Vagina (tissue), 2 donors: ENCODE measurements at places on chromosomes 6 and 20. TPM values are rescaled to one million over a fixed set of nuclear protein-coding genes. Genes with fewer than 3 reads are reported as not detected.
A peak's percentile ranks its signal among the peaks of the same experiment; 100 is the strongest.

The RWDD1 gene
- 37.8 TPM for total RNA-seq

DNA sequence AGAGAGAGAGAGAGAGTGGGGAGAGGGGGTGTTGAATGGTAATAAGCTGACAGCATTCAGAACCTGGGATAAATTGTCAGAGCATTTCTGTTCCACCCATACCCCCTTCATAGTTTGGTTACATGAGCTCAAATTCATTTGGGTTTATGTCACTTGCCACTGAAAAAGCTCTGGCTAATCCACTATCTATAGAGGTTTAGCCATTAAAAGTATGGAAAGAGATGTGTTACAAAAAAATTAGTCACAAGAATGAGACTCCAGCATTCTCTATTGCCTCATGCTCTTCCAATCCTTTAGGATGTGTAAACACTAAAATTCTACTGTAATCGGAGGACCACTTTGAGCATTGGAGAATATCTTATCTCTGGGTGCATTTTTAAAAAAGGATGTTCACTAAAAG is 297.6 kb upstream of the TCF21 start:
- no peaks in the 10 kb centered on the region for H3K27me3 ChIP-seq
- no peak overlapping the region for H3K4me3 ChIP-seq

DNA sequence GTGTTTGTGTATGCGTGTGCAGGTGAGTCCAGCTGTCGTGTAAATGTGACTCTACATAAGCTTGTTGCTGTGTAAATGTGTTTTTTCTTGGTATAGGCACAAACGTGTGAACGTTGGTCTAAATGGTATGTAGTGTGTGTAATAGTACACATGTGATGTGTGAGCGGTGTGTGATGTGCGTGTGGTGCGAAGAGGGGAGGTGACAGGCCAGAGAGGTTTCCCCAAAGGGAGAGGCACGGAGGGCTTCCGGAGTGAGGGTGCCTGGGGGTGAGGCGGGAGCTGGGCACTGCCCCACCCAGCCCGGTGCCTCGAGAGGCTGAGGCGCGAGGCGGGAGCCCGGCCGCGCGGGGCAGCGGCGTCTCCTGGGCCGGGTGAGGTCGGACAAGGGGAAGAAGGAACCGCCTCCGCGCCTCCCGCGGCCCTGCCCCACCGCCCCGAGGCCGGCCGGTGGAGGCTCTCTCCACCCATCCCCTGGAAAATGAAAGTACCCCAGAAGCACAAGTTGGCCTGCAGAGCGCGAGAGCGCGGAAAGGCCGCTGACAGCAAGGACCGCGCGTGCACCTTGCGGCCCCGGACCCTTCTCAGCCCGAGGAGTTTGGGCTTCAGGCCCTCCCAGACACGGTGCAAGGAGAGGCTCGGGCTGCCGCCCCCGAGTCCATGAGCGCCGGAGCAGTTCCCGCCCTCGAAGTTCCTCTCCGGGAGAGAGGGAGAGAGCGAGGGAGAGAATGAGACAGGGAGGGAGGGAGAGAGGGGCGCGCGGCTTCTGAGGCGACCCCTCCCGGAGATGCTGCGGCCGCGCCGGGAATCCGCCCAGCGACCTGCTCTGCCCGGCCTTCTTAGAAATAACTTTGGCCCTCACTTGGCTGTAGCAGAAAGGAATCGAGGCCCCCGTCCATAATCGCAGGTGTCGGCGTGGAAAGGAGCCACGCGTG is 43.2 kb upstream of the OSTM1 start:
- DNase-seq: no peak
- H3K27me3 ChIP-seq: peaks cover 18% of the 10 kb centered on the region
- H3K4me3 ChIP-seq: peak overlapping the region; percentile 61
- no peak overlapping the region for H3K27ac ChIP-seq
- H3K36me3 ChIP-seq: no peaks in the 10 kb centered on the region

- H3K27me3 ChIP-seq: no peaks in the 10 kb centered on the region
- H3K36me3 ChIP-seq: no peaks in the 10 kb centered on the region
- H3K27ac ChIP-seq: no peak within 1 kb of the TSS
- no peaks in the 10 kb centered on the region for H3K4me1 ChIP-seq
- H3K4me3 ChIP-seq: no peak within 1 kb of the TSS
Observed at GRCh38 chr6:22569281-22570184, at the start of gene HDGFL1. Gene HDGFL1 (plus strand): TSS chr6:22569566. CDS start chr6:22569576, 10 bp downstream.

The HSPA1L gene
- 0.98 TPM for total RNA-seq

GRCh38 chr6:493840-494239 is 102.3 kb downstream of the IRF4 start:
- no peaks in the 10 kb centered on the region for H3K27me3 ChIP-seq
- no peaks in the 10 kb centered on the region for H3K4me1 ChIP-seq
- H3K4me3 ChIP-seq: no peak overlapping the region

- H3K4me1 ChIP-seq: peaks cover 11% of the 10 kb centered on the region
- H3K36me3 ChIP-seq: no peaks in the 10 kb centered on the region
- DNase-seq: no peak
- H3K27me3 ChIP-seq: no peaks in the 10 kb centered on the region
- H3K27ac ChIP-seq: no peak overlapping the region
Observed at GRCh38 chr6:841569-841968, 148.6 kb upstream of the EXOC2 start.

The GDAP1L1 gene
- not detected for total RNA-seq

The BCL2L1 gene
- total RNA-seq: 57.2 TPM

The OR12D3 gene
- not detected for total RNA-seq
